Mesangial cell (primary cell): ENCODE measurements at places on chromosomes 6 and 20. TPM values are rescaled to one million over a fixed set of nuclear protein-coding genes. Genes with fewer than 3 reads are reported as not detected.

RHAG gene
- not detected in 2 replicates for total RNA-seq

BPIFB3 gene
- total RNA-seq: not detected in 2 replicates

HAO1 gene
- total RNA-seq: not detected in 2 replicates

SIRPB1 gene
- 4.1 and 6.2 TPM in 2 replicates for total RNA-seq

DLL1 gene
- total RNA-seq: 0.33 and 0.38 TPM in 2 replicates

OLIG3 gene
- total RNA-seq: not detected in 2 replicates

GABRR1 gene
- total RNA-seq: not detected in 2 replicates

TFAP2C gene
- total RNA-seq: 0.13 and 1.5 TPM in 2 replicates

SH3BGRL2 gene
- 6.7 and 7.0 TPM in 2 replicates for total RNA-seq

NXT1 gene
- 34.7 and 59.0 TPM in 2 replicates for total RNA-seq

PTPRK gene
- total RNA-seq: 51.8 and 62.5 TPM in 2 replicates

FOXF2 gene
- total RNA-seq: not detected in 2 replicates

CCNC gene
- 52.0 and 62.0 TPM in 2 replicates for total RNA-seq

NKAIN2 gene
- 0.33 and 0.76 TPM in 2 replicates for total RNA-seq

SNAI1 gene
- total RNA-seq: 4.2 and 6.0 TPM in 2 replicates

RNF5 gene
- 61.1 and 63.1 TPM in 2 replicates for total RNA-seq

FAM83D gene
- 3.7 and 76.1 TPM in 2 replicates for total RNA-seq

CDH26 gene
- not detected in 2 replicates for total RNA-seq

FOXC1 gene
- 17.6 and 34.1 TPM in 2 replicates for total RNA-seq

PNLDC1 gene
- 0.13 TPM in 1 of 2 replicates, not detected in the other for total RNA-seq

FERMT1 gene
- total RNA-seq: 5.6 and 12.7 TPM in 2 replicates
